ENCODE measurements at places on chromosomes 13 and 19. TPM values are rescaled to one million over a fixed set of nuclear protein-coding genes. Genes with fewer than 3 reads are reported as not detected.
A peak's percentile ranks its signal among the peaks of the same experiment; 100 is the strongest.

The CTXN1 gene
- total RNA-seq: 57.4 TPM

DNA sequence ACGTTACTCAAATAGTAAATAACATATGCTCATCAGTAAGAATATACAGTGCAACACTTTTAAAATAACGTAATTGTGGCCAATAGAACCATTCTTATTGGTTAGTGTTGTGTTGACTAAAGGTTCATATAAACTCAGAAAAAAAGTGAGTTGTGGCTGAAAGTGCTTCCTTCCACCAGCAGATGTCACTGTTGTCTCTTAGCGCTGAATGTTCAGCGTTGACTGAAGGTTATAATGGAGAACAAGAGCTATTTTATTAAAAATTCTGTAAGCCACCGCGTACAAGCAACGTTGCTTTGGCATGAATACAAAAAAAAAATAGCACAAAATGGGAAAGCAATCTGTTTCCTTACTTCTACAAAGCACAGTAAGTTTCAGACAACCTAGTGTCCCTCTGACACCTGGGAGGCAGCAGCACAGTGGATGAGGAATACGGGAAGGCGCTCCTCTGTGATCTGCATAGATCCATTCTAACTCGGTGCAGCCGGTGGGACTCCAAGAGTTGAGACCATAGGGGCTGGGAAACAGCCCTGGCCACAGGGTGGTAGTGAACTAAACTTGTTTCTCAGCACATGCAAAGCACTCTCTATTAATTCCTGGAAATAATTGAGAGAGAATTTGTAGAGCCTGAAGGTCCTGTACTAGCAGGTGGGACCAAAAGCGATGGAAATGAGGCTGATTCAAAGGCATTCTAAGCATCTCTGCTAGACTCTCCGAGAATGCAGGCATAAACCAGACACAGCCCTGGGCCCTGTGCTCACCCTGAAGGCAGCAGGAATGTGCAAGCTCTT is 23.9 kb upstream of the OXGR1 start:
- H3K4me1 ChIP-seq: peaks cover 4% of the 10 kb centered on the region
- no peaks in the 10 kb centered on the region for H3K27me3 ChIP-seq
- H3K27ac ChIP-seq: no peak overlapping the region
- DNase-seq: no peak
- no peaks in the 10 kb centered on the region for H3K36me3 ChIP-seq

GRCh38 chr13:94248454-94249228 is 230.8 kb downstream of the DCT start:
- DNase-seq: no peak
- no peaks in the 10 kb centered on the region for H3K4me1 ChIP-seq

DNA sequence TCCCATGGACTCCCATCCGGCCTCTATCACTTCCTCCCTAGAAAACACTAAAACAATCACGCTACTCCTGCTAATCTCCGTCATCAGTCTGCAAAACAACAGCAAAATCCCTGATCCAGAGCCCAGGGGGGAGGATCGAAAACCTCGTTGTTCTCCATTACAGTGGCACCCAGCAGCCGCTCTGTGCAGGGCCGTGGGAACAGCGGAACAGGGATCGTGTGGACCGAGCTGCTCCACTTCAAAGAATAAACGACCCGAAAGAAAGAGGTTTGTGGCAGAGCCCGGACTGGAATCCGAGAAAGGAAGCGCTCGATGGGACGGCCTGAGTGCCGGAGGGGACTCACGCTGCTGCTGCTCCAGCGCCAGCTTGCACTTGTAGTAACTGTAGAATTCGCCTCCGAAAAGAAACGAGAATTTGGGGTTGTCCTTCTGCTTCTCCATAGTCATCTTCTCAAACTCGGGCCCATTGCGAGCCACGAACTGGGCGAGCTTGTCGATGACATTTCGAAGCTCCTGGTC is 652 bp downstream of the CHERP start:
- H3K27ac ChIP-seq: peak overlapping the region; percentile 87
- peak overlapping the region; percentile 99 for H3K4me3 ChIP-seq
- H3K4me1 ChIP-seq: peaks cover 57% of the 10 kb centered on the region
- no peaks in the 10 kb centered on the region for H3K27me3 ChIP-seq

GRCh38 chr19:49809160-49809940 is 3.7 kb downstream of the FUZ start:
- peaks cover 33% of the 10 kb centered on the region for H3K4me1 ChIP-seq
- peak overlapping the region; percentile 94 for H3K4me3 ChIP-seq
- H3K27me3 ChIP-seq: no peaks in the 10 kb centered on the region
- peak overlapping the region; percentile 86 for H3K27ac ChIP-seq

GRCh38 chr13:24858953-24859352 is 95.0 kb downstream of the RNF17 start:
- no peak for DNase-seq
- no peak overlapping the region for H3K4me3 ChIP-seq

The TEX29 gene
- not detected for total RNA-seq

GRCh38 chr19:38711726-38712153 is 32.5 kb downstream of the CAPN12 start:
- H3K4me3 ChIP-seq: no peak overlapping the region
- no peak for DNase-seq
- peaks cover 94% of the 10 kb centered on the region for H3K4me1 ChIP-seq
- H3K27ac ChIP-seq: peak overlapping the region; percentile 96
- no peaks in the 10 kb centered on the region for H3K27me3 ChIP-seq
- peaks cover 99% of the 10 kb centered on the region for H3K36me3 ChIP-seq

The ZNF835 gene
- 11.4 TPM for total RNA-seq

GRCh38 chr13:76383676-76384461 is 502.3 kb downstream of the KCTD12 start:
- DNase-seq: no peak
- no peaks in the 10 kb centered on the region for H3K27me3 ChIP-seq
- no peaks in the 10 kb centered on the region for H3K36me3 ChIP-seq

The PSPN gene
- total RNA-seq: 2.3 TPM

Data from esophagus muscularis mucosa (tissue), 4 donors.